Renal cortex interstitium (tissue), 15 donors: ENCODE measurements at places on chromosomes 1 and 21. TPM values are rescaled to one million over a fixed set of nuclear protein-coding genes. Genes with fewer than 3 reads are reported as not detected.

DNA sequence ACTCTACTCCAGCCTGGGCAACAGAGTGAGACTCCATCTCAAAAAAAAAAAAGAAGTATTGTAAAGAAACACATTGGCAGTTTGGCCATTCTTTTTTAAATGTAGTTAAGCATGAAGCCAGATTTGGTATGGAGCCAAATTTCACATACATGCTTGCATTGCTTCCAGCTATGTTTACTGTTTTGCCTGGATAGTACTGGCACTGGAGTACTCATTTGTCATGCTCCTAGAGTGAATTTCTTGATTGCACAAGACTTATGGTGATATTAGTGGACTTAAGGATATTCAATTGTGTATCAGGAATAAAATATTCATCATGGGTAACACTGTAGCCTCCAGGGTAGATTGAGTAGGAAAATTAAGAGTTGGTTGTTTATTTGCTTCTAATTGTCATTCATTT is 24.5 kb upstream of the SLC9A1 start:
- DNase-seq, result no peak

GJA8 gene
- polyA plus RNA-seq, result 0.39 TPM

DNA sequence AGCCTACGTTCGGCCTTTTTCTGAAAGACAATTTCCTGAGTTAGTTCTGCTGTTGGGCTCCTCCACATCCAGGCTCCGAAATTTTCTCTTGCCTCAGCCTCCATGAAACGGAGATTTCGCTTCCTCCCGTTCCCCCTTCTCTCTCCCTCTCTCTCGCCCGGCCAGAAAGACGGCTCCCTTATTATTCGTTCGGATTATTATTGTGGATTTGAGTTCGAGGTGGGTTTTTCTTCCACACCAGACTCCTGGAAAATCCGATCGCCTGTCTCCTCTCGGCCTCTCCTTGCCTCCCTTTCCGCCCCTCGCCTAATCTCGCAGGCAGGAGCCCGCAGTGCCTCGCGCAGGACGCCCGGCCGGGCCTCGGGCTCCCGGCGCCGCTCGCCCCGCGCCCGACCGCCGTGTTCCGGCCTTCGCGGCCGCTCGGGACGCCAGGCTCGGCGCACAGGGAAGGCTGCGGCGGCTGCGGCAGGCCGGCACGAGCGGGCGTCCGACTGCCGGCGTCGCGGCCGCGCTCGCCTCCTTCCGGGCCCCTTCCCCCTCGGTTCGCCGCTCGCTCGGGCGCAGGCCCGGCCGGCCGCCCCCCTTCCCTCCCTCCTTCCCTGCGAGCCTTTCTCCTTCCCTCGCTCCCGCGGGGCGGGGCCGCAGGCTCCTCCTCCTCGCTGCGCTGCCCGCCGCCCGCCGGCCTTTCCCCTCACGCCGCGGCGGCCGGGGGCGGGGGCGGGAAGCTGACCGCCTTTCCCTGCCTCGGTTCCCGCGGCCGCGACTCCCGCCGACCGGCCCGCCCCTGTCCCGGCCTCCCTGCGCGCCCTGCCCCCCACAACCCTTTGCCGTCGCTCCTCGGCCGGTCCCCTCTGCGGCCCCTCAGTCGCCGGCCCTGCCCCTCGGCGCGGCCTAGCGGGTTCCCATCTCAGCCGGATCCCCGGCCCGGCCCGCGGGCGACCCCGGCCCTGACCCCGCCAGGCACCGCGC is at the start of gene ARHGEF11:
TSS of gene ARHGEF11 (minus strand) at position 493 of the 969 bp plus-strand sequence. CDS start 1,412 bp downstream, outside the sequence.
- peak; percentile 88 for DNase-seq

FLG2 gene
- polyA plus RNA-seq, result 0.15 TPM

- no peak for DNase-seq
These were observed 130.0 kb downstream of the EDEM3 start for GRCh38 chr1:184624626-184625025.

- DNase-seq, result no peak
These were observed 536.9 kb downstream of the ADGRL2 start for GRCh38 chr1:82337635-82338034.

- no peak for DNase-seq
These were observed 217.6 kb downstream of the ADGRL2 start for GRCh38 chr1:82018319-82018718.
